HEK293T (cell line): ENCODE measurements at places on chromosomes 13 and 19.

- no peak for DNase-seq
These were observed 25.6 kb upstream of the ZNF681 start for GRCh38 chr19:23784274-23784673.

DNA sequence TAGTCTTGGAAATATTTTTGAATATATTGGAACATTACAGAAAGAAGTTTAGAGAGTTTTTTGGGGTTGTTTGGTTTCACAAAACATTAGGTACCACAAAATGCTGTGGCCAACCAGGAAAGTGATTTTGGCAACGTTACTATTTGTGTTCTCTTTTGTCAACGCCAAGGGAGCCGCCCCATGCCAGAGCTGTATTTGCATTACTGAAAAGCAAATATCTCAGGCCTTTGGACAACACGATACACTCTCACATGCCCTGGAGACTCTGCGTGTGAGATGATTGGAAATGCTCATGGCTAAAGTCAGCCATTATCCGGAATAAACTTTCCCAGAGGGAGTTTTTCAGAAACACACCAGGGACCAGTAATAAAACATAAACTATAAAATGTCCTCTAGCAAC, 324.6 kb downstream of the SHISA2 start:
- DNase-seq: no peak

- DNase-seq: no peak
These were observed 288.3 kb downstream of the KCTD12 start for GRCh38 chr13:76597868-76598267.

DNA sequence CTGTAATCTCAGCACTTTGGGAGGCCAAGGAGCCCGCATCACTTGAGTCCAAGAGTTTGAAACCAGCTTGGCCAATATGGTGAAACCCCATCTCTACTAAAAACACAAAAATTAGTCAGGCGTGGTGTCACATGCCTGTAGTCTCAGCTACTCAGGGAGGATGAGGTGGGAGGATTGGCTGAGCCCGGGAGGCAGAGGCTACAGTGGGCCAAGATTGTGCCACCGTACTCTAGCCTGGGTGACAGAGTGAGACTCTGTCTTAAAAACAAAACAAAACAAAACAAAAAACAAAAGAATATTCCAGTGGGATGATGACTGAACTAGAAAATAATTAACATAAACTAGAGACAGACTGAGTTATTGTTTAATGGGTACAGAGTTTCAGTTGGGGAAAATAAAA, 81.7 kb upstream of the ABCC4 start:
- DNase-seq: no peak

GRCh38 chr13:40164133-40164532, 502.3 kb downstream of the FOXO1 start:
- DNase-seq: no peak

- DNase-seq: no peak
These were observed 160.0 kb upstream of the ATXN8OS start for GRCh38 chr13:69947582-69947981.

- DNase-seq: no peak
These were observed 36.8 kb downstream of the PPP2R1A start for GRCh38 chr19:52226652-52227051.

GRCh38 chr13:73177916-73178565, 119.2 kb downstream of the KLF5 start:
- no peak for DNase-seq
